Uterus (tissue), 4 donors: ENCODE measurements at places on chromosomes 2 and 18. TPM values are rescaled to one million over a fixed set of nuclear protein-coding genes. Genes with fewer than 3 reads are reported as not detected.

DNA sequence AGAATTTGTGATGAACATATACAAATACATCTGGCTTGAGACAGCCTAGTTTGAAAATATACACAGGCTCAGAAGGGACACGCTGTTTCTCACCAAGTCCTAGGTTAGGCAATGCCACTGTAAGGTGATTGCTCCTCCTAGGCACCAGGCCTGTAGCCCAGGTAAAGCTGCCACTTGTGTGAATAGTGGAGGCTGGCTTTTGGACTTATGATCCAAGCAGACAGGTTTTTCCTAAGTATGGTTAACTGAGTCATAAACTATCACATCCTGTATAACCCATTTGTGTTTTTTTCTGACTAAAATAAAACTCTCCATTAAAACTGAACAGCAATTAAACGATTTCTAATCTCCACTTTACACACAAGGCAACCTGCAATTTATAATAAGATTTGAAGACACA is 81.0 kb downstream of the SEMA4F start:
- no peak overlapping the region for H3K4me3 ChIP-seq
- no peak for DNase-seq
- H3K4me1 ChIP-seq = no peaks in the 10 kb centered on the region
- H3K27ac ChIP-seq = no peak overlapping the region

GRCh38 chr2:157792335-157793052 is 83.6 kb downstream of the ACVR1 start:
- no peaks in the 10 kb centered on the region for H3K4me1 ChIP-seq
- no peaks in the 10 kb centered on the region for H3K36me3 ChIP-seq
- no peaks in the 10 kb centered on the region for H3K27me3 ChIP-seq
- H3K4me3 ChIP-seq = no peak overlapping the region
- H3K27ac ChIP-seq = no peak overlapping the region

GRCh38 chr2:29462293-29462692 is 347.1 kb downstream of the CLIP4 start:
- no peaks in the 10 kb centered on the region for H3K4me1 ChIP-seq
- DNase-seq = no peak
- H3K4me3 ChIP-seq = no peak overlapping the region
- no peak overlapping the region for H3K27ac ChIP-seq
- no peaks in the 10 kb centered on the region for H3K27me3 ChIP-seq

DNA sequence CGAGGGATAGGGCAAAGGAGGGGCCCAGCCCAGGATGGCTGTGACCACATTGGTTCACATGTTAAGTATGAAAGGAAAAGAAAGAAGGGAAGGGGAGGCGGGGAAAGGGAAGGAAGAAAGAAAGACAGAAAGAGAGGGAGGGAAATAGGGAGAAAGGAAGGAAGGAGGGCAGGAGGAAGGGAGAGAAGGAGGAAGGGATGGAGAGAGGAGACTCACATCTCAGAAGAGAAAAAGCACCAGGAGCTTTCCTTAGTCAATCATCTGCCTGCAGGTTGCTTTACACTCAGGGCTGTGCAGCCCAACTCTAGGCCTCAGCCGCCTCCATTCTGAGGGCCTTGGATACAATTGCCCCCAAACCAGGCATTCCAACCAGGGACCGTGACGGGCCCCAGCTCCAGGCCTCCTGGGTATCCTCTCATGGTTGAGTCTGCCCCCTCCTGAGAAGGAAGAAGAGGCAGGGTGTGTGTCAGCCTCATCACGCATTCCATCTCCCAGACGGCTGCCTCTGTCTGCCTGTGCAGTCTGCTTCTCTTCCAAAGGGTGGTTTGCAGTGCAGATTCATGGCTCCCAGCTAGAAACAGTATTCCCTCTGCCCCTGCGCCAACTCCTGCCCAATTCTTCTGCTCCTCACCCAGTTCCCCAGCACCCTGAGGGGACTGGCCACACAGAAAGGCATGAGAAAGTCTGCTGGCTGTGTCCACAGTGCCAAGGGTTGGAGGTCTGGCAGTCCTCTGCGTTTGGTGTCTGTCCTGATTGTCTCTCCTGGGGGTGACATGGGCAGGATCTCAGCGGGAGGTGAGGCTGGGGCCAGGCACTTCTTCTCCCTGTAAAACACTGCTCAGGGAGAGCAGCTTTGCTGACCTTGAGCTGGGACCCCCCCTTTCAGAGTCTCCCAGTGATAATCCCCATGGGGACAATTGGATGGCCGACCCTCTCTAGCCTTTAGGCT is 163.3 kb downstream of the SMAD7 start:
- H3K36me3 ChIP-seq = no peaks in the 10 kb centered on the region
- H3K27ac ChIP-seq = no peak overlapping the region
- H3K27me3 ChIP-seq = no peaks in the 10 kb centered on the region
- no peak for DNase-seq
- no peak overlapping the region for H3K4me3 ChIP-seq

GRCh38 chr2:76050196-76050595 is 339.5 kb upstream of the GCFC2 start:
- H3K27me3 ChIP-seq = no peaks in the 10 kb centered on the region
- no peak for DNase-seq
- no peak overlapping the region for H3K27ac ChIP-seq
- H3K4me1 ChIP-seq = no peaks in the 10 kb centered on the region

GRCh38 chr2:9333591-9334171 is 89.6 kb downstream of the ITGB1BP1 start:
- no peaks in the 10 kb centered on the region for H3K36me3 ChIP-seq
- no peaks in the 10 kb centered on the region for H3K27me3 ChIP-seq
- H3K4me1 ChIP-seq = no peaks in the 10 kb centered on the region
- no peak overlapping the region for H3K4me3 ChIP-seq

DNA sequence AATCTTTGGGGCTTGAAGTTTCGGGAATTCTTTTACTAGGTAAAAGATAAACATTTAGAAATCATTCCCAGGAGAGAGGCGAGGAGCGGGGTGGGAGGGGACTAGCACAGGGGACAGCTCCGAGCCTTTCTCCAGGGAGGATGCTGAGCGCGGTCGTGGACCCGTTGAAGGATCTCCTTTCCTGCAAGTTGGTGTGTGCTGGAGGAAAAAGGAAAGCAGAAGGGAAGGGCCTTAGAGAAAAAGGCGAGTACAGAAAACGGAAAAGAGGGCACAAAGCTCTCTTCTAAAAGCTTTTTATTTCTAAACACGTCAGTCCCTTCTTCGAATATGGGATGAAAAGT is 640 bp downstream of the SLC39A6 start:
- no peaks in the 10 kb centered on the region for H3K36me3 ChIP-seq
- H3K4me3 ChIP-seq = peak overlapping the region; percentile 89
- peaks cover 5% of the 10 kb centered on the region for H3K4me1 ChIP-seq
- DNase-seq = no peak
- H3K27ac ChIP-seq = peak overlapping the region; percentile 100

ARID5A gene
- total RNA-seq = 73.5 TPM
